Activated T-helper 17 cell treated with anti-CD3 and anti-CD28 coated beads, Interleukin-2, amount 50 U/mL, for 72 hours (primary cell): ENCODE measurements at places on chromosomes 6 and 20.
A peak's percentile ranks its signal among the peaks of the same experiment; 100 is the strongest.

GRCh38 chr6:4577406-4577805 lies 198.8 kb upstream of the CDYL start:
- no peak for ATAC-seq

DNA sequence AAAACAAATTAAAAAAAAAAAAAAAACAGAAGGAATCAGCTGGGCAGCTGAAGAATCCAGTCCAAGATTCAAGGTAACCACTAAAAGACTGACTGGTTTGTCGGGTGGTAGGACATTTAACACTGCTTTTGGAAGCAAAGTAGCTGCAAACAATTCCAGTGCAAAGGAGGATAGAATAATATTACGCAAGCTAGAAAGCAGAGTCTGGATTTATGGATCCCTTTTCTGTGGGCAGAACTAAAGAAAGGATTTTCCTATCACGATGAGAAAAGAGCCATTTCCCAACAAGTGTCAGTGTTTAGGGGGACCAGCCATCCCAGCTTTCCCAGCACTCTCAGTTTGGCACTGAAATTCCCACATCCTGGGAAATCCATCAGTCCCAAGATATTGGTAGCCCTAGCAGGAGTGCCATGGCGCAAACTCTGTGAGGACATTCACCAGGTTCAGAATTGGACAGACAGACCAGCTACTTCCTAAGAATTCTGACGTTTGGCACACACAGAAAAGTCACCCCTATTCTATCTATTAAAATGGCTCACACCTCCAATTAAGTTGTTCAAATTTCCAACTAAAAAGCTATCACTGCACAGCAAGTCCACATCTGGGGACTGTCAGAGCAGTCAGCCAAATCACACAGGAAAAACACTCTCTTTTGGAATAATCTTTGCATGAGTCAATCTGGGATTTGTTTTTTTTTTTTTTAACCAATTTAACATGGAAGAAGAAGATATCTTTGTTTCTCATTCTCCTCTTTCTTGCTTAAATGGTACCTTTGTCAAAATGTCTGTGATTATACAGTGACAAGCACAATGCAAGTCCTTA lies 356.8 kb upstream of the ARID1B start:
- ATAC-seq, result no peak

GRCh38 chr6:20400456-20401204 lies 1.0 kb upstream of the E2F3 start:
- ATAC-seq, result no peak

DNA sequence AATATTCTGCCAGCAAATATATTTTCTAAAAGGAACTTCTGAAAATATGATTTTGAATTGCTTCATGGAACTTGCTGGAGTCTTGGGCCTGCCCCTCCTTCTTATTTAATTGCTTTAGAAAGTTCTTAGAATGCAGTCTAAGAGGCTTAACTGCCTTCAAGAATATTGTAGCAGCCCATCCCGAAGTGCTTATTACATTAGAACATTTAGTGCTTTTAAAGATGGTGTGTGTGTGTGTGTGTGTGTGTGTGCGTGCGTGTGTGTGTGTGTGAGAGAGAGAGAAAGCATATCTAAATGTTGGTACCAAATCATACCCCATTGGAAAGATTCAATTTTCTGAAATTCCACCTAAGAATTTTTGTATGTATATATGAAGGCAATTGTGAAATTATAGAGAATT lies 193.5 kb downstream of the SLC24A3 start:
- no peak for ATAC-seq

DNA sequence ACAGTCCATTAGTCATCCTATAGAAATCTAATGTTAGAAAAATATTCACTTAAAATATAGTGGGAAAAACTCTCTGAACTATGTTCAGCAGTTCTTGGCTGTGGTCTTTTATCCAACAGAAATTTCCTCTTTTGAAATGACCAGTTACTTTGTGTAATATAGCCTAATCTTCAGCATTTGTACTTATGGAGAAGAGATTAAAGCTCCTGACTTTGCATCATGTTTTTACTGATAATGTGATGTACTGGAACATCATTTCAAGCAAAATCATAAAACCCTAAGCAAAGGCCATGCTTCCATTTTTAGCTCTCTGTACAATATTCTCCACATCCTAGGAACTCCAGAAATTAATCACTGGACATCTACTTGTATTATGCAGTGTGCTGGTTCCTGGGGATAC lies 430.8 kb upstream of the RUNX2 start:
- ATAC-seq, result no peak

- ATAC-seq, result no peak
Measured at GRCh38 chr20:9071976-9072726, 3.3 kb downstream of the PLCB4 start.

DNA sequence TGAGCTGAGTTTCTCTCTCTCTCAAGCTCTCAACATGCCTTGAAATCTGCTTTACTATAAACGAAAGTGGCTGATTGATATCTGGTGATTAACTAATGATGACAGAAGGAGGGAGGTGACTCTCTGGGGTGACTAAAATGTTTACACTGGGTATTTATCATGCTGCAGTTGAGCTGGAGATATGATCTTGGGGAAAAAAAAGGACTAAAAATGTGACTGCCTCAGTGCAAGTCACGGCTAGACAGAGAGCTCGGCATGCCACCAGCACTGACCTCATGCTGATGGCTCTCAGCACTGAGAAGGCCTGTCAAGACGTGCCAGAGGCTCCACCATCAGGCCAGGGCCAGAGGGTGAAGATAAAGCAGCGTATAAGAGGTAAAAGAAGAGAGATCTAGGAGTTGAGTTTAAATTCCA lies 103.1 kb upstream of the SPACA1 start:
- ATAC-seq, result peak; percentile 52

DNA sequence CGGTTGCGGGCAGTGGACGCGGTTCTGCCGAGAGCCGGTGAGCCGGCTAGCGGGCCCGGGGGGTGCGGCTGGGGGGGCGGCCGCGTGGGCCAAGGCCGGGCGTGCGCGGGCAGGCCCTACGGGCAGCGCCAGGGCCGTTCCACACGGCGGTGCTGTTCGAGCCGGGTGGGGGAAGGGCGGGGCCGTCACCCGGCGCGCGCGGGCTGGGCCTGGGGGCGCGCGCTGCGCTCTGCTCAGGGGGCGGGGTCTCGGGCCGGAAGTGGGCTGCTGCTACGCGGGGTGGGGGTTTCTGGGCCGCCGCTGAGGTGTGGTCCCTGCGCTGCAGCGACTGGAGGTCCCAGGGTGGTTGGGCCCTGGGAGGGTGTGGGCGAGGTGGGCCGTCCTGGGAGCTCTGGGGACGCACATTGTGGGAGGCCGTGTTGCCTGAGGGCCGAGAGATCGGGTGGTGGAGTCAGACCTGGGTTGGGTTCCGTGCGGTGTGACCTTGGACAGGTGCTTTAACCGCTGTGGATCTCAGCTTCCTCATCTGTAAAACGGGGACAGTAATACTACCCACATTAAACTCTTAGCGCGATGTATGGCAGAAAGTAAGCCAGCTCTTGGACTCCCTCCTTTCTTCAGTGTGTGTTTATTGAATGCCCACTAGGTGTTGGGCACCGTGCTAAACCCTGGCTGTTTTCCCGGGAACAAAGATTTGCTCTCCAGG lies 391 bp downstream of the MAPRE1 start:
- ATAC-seq, result peak; percentile 78

- peak; percentile 65 for ATAC-seq
Measured at GRCh38 chr20:5191829-5192569, 65.2 kb downstream of the CDS2 start.

DNA sequence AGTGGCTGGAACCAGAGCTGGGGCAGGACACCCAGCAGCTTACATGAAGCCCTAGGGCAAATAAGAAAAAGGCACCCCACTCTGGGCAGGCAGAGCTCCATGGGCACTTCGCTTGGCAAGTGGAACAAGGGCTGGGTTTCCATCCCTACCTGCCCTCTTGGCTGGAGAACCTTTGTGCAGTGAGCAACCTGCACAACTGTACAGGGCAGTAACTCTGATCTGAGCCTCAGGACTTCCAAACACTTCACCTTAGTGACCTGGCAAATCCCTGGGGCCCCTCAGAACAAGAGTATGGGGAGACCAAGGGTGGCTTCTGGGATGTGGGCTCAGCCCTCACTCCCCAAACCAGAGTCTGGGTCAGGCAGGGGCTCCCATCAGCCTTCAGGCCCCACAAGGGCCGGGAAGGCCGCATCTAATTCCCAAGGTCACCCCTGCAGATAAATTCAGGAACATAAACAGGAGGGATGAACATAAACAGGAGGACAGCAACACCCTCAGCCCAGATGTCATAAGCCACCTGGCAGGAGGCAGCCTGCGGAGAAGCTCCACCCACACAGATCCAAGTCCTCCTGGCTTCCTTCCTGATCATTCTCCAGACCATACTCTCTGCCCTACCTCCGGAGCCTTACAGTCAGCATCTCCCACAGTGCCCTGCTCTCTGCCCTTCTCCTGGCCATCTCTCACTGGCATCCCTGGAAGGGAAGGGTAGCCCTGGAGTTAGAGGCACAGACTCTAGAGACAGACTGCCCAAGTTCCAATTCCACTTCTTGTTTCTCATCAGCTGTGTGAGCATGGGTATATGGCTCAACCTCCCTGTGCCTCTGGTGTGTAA lies 37.5 kb downstream of the HNF4A start:
- ATAC-seq, result no peak

DNA sequence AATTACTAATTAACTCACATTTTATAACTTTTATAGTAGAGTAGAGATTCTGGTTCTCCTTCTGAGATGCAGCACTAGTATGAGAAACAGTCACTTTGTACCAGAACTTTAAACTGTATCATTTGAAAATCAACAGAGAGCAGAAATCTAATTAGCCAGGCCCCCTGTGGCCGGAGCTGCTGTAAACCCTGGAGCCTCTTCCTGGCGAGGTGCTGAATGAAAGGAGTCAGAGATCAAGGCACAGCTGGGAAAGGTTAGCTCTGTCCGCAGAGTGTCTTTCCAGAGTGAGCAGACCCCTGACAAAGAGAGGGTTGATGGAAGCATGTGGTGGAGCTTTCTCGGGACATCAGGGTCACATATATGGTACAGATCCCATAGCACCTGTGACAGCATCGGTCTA lies 703.8 kb downstream of the RFPL4B start:
- no peak for ATAC-seq

- ATAC-seq, result no peak
Measured at GRCh38 chr6:150070236-150070818, 1.4 kb upstream of the ULBP3 start.

DNA sequence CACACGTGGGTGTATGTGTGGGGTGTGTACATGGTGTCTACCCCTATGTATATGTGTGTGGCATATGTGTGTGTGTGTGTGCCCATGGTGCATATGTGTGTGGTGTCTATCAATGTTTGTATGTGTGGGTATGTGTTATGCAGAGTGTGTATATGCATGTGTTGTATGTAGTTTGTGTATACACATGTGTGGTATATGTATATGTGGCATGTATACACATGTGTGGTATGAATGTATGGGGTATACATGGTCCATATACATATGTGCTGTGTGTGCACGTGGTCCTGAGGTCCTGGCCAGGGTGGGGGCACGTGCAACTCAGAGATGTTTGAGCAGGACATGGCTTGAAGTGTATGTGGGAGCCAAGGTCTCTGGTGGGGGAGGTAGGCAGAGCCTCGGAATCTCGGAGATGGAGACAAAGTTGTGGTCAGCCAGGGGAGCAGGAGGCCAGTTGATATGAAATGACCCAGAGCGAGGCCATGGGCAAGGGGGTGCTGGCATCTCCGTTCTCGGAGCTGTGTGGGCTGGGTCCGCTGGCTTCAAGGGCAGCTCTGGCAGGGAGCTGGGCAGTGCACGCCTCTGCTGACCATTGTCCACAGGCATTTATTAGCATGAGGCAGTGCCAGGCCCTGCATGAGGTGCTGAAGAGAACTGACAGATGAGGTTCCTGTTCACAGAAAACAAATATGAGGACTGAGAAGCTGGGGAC lies 276.2 kb upstream of the CHD6 start:
- no peak for ATAC-seq

GRCh38 chr6:49497304-49497703 lies 2.4 kb upstream of the GLYATL3 start:
- ATAC-seq, result no peak

DNA sequence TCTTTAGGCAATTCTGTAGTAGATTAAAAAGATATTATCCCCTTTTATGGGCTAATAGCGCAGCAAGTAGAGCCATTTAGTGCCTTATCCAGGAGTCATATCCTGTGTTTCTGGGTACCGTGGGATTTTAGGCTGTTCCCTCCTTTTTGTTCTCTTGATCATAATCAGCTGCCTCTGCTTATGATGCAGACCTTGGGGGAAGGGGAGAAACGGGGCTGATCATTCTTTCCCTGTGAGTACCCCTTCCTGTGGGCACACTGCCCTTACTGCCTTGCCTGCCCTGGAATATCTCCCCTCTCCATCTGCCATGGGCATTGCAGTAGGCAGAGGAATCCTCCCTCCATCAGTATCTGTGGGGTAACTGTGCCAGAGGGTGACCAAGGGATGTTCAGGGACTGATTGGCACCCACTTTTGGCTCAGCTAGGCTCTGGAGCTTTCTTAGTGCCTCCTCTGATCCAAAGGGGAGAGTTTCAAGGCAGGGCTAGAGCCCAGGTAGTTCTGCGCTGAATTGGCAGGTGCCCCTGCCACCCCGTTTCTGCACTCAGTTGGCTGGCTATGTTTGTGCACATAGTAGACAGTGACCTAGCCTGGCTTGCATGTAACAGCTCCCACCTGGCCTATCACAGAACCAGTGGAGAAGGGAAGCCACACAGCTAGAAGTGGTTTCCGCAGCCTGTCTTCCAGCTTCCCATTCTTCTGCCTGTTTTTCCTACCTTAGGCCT lies 103.3 kb downstream of the FIG4 start:
- ATAC-seq, result no peak

- ATAC-seq, result no peak
Measured at GRCh38 chr6:64984948-64985347, 722.1 kb downstream of the EYS start.

DNA sequence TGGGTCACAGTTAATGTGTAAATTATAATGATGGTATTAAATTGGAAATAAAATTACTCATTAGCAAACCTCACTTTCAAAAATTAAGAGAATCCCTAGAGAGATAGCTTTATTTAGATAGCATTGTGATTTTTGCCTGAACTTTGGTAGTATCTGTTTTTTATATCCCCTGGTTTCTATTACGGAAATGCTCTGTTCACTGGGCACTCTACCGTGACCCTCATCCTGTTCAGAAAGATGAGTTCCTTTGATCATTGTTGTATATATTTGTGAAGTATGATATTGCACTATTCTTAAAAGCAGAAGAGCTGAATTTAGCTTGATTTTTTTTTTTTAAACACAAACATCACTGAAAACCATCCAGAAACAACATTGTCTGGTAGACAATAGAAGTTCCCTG lies 1143.8 kb upstream of the MAP3K7 start:
- ATAC-seq, result no peak

DNA sequence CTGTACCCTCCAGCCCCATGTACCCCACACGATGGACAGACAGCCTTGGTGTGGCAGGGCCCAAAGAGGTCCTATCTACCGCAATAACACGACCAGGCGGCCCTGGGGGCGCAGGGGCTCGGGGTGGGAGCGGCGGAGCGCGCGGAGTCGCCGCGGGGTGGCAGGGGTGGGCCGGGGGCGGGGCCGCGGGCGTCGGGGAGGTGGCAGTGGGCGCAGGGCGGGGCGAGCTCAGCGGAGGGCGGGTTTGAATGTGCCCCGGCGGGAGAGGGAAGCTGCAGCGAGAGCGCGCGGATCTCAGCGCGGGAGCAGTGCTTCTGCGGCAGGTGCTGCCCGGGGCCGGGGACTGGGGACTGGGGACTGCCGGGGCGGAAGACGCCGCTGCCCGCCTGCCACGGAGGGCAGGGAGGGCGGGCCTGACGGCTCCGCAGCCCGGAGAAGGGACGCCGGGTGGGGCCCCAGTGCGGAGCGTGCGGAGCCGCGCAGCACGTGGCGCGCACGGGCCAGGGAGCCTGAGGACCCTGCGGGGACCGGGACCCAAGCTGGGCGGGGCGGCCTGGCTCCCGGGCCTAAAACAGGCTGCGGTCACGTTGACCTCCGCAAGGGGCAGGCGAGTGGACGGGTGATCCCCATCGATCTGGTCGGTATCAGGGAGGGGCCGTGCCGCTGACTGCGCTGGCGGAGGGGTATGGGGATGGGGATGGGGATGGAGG lies at the start of gene SLC29A1:
TSS of gene SLC29A1 (plus strand) at position 277 of the 710 bp plus-strand sequence. CDS start 3,719 bp downstream, outside the sequence.
- peak; percentile 77 for ATAC-seq
